ENCODE measurements at places on chromosomes 4 and X.

- DNase-seq, result no peak
These were observed 169.9 kb downstream of the BMPR1B start for GRCh38 chr4:94927696-94928095.

DNA sequence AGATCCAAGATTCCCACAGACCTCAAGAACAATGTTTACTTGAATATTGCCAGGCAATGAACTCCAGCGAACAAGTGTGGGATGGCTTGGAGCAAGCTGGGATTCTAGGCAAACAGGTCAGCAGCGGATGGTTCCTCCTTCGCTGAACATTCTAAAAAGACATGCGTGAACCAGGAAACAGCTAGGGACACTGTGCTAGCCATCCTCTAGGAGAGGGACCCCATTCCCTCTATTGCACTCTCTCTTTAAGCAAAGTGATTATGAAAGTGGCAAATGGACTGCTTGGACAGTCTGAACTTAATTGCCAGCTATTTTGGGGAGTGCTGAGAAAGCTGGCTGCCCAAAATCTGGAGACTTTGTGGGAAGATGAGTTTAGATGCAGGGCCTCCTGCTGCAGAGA is 29.9 kb upstream of the TEC start:
- no peak for DNase-seq

DNA sequence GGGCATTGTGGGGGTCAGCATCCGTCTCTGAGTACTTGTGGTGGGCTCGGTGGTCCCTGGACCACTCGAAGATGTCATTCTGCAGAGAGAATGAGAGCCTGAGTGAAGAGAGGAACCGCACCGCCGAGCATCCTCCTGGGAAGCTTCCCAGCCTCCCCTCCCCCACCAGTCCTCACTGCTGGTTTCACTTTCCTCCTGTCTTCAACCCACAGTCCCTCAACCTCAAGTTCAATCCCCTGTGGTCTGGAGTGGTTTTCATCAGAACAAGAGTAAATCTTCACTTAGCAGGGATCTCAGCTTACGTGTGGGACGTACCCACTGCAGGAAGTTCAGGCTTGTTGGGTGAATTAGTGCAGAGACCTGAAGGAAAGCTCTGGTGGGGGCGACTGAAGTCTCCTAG is 117.8 kb downstream of the SCD5 start:
- no peak for DNase-seq

DNA sequence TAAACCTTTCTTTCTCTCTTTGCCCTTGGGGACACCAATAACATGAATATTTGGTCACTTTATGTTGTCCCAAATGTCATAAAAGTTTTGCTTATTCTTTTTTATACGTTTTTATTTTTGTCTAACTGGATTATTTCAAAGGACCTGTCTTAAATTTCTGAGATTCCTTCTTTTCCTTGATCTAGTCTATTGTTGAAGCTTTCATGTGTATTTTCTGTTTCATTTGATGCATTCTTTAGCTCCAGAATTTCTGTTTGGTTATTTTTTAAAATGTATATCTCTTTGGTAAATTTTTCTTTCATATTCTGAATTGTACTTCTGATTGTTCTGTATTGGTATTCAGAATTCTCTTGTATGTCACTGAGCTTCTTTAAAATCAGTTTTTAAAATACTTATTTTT is 88.3 kb downstream of the PTCHD1 start:
- DNase-seq, result no peak

DNA sequence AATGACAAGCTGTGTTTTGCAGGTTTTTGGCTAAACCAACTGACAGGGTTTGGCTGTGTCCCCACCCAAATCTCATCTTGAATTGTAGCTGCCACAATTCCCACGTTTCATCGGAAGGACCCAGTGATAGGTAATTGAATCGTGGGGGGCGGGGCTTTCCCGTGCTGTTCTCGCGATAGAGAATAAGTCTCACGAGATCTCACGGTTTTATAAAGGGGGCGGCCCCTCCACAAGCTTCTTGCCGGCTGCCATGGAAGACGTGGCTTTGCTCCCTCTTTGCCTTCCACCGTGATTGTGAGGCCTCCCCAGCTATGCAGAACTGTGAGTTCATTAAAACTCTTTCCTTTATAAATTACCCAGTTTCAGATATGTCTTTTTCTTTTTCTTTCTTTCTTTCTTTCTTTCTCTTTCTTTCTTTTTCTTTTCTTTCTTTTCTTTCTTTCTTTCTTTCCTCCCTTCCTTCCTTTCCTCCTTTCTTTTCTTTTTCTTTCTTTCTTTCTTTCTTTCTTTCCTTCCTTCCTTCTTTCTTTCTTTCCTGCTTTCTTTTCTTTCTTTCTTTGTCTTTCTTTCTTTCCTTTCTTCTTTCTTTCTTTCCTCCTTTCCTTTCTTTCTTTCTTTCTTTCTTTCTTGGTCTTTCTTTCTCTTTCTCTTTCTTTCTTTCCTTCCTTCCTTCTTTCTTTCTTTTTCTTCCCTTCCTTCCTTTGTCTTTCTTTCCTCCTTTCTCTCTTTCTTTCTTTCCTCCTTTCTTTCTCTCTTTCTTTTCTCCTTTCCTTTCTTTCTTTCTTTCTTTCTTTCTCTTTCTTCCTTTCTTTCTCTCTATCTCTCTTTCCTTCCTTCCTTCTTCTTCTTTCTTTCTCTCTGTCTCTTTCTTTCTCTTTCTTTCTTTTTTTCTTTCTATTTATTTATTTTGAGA is 54.8 kb downstream of the SHOX start:
- no peak for DNase-seq

DNA sequence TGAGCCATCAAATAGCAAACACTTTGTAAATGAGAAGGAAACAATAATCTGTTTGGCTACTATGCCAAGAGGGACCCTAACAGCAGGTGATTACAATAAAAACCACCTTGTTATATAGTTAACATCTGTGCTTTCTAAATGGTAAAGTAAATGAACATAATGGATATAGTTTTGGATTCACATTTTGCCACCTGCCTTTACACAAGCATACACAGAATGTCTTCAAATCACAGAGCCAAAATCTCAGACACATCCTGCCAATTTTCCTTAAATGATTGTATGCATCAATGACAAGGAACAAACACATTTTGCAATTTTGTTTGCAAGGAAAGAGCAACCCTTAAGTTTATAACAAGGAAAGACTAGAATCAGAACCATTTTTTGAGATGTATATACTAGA is 334.2 kb downstream of the FSTL5 start:
- no peak for DNase-seq

GRCh38 chr4:6338175-6338950 is 68.7 kb downstream of the WFS1 start:
- no peak for DNase-seq

- no peak for DNase-seq
These were observed 187.5 kb downstream of the NSUN7 start for GRCh38 chr4:40937140-40937725.

DNA sequence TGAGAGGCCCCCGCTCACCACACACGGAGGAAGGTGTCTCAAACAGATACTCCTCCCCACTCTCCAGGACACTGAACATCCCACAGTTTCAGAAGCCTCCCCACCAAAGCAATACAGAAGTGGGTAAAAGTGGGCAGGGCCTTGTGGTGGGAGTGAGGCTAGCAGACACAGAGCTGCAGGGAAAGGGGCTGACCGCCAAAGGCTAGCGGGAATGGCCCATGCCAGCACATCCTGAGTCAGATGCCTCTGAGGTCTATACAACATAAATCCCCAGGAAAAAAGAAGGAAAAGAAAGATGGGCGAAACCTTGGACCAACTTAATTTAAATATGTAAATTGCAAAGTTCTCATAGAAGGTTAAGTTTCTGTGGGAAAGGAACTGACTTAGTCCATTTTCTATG is 21.9 kb upstream of the ARHGAP10 start:
- DNase-seq, result no peak

DNA sequence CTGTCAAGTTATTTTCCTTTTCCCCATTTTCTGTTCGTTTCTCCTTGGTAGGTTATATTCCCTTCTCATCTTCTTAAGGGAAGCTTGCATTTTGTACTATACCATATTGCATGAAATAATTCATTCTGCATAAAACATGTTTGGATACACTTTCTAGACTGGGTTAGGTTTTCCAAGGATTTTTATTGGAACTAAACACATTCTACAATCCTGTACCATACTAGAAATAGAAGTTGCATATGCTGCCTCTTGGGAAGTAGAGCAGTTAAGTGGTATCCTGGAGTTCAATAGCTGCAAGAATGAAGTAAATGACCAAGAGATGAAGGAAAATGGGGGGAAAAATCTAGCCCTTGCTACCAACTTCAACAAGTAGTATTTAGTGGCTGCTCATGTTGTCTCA is 393.7 kb upstream of the SLIT2 start:
- DNase-seq, result no peak

GRCh38 chr4:99329876-99330275 is 8.7 kb upstream of the ADH1B start:
- DNase-seq, result no peak

GRCh38 chr4:89939994-89940393 is 45.3 kb downstream of the MMRN1 start:
- no peak for DNase-seq

DNA sequence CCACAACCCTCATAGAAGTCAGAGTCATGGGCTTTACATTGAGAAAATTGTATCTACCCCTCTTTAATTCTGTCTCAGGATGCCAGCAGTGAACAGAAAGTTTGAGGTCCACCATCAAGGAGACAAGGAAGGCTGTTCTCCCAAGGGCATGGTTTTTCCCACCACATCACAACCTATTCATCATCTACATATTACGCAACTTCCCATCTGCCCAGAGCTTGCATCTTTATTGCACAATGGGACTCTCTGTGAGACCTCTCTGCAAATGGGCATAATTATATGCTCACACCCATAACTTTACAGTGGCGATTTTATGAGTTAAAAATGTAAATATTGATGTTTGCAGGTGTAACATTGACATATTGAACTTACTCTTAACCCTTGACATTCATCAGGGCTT is 38.9 kb downstream of the PAGE2 start:
- DNase-seq, result no peak

- DNase-seq, result no peak
These were observed 214.3 kb upstream of the SPRY1 start for GRCh38 chr4:123182289-123182688.

- DNase-seq, result peak; percentile 58
These were observed 14.7 kb downstream of the NDP start for GRCh38 chrX:43958529-43958928.

- DNase-seq, result no peak
These were observed 10.4 kb downstream of the ADAMTS3 start for GRCh38 chr4:72558655-72559054.

- no peak for DNase-seq
These were observed 85.4 kb upstream of the ARMCX2 start for GRCh38 chrX:101745046-101745445.

- DNase-seq, result no peak
These were observed 190.9 kb downstream of the RAP1GDS1 start for GRCh38 chr4:98452091-98452490.

- DNase-seq, result no peak
These were observed 9.9 kb downstream of the KCTD8 start for GRCh38 chr4:44438687-44439086.
